ENCODE measurements at places on chromosomes 12 and 14.

GRCh38 chr12:123941624-123942237 is 30.9 kb downstream of the CCDC92 start:
- DNase-seq = peak; percentile 6

- peak; percentile 39 for DNase-seq
These were observed 46.9 kb upstream of the MDM1 start for GRCh38 chr12:68378872-68379606.

- no peak for DNase-seq
These were observed 6.8 kb upstream of the ATG14 start for GRCh38 chr14:55418411-55418810.

DNA sequence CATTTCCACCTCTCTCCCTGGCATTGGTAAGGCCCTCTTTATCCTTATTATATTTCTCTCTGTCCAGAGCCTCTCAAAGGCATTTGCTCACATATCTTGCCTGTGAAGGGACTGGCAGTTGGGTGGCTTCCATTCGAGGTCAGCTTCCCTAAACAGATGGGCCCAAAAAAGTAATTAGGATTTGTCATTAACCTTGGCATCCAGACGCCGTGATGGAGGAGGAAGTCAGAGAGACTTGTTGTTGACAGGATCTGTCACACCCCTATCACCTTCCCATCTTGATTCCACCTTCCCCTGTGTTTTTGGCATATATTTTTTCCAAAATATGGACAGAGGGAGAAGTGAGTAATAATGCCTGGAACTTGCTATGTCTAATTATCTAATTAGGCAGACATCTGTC is 54.0 kb upstream of the OAS1 start:
- DNase-seq = no peak

GRCh38 chr12:103498990-103499389 is 3.2 kb upstream of the C12orf42 start:
- no peak for DNase-seq

DNA sequence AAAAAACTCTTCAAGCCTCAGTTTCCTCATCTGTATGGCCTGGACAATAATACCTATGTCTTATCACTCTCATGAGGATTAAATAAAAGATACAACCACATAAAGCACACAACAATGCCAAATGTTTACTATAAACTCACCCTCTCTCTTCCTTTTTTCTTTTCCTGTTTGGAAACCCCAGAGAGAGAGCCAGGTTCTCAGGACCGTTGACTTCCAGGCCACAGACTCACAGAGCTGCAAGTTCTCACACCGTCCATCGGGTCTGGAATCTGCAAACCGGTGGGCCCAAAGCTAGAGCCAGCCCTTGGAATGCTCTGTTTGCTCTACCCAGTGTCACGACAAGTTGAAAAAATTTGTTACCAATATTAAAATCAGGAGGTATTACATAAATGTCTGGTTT is 4.6 kb upstream of the CD4 start:
- DNase-seq = no peak

DNA sequence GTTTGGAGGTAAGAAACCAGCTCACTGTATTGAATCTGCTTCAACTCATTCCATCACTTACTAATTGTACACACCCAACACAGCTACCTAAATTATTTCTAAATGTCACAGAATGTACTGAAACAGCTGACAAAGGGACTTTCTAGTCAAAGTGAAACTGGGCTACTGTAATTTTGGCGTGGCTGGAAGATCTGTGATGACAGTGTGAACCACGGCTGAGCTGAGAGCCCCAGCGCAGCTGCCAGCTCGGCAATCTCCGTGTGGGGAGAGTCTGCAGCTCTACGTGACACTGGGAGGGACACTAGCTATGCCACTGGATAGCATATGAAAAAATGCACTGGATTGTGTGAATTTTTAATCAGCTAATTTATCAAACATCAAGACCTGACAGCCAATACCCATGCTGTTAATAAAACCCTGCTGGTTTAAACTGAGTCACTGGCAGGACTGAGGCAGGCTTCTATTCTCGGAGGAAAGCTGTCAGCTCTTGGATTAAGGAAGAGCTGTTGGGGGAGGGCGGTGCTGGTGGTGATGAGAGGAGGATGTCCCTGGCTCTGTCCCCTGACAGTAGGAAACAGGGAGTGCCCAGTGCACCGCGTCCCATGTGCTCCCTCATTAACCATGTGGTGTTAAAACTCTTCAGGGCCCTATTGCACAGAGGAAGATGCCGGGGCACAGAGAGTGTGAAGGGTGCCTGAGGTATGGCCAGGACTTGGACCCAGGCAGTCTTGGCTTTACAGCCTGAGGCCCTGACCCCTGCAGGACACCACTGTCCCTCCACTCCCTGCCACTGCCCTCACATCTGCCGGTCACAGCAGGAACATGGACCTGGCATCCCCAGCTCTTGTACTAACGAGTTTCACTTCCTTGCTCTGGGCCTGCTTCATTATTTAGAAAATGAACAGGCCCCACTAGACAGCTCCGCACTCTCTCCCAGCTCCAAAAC is 13.3 kb downstream of the SLC15A4 start:
- DNase-seq = peak; percentile 51

DNA sequence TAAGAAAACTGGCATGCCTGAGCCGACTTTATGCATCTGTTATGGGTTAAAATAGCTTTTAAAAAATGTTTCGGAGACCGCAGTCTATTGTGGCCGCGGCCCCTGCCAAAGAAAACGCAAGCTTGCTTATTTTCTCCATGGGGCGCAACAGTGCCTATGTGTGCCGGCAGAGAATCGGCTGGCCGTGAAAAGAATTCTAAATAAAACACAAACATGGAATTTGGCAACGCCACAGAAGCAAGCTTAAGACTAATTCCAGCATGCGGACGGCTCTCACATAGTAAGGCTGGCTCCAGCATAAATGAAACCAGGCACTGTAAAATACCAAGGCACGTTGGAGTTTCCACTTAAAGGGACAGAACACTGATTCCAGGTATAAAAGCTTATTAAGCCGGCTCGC is 56.7 kb downstream of the BCL11B start:
- DNase-seq = peak; percentile 96

GRCh38 chr14:72023128-72024042 is 91.2 kb downstream of the RGS6 start:
- DNase-seq = no peak

DNA sequence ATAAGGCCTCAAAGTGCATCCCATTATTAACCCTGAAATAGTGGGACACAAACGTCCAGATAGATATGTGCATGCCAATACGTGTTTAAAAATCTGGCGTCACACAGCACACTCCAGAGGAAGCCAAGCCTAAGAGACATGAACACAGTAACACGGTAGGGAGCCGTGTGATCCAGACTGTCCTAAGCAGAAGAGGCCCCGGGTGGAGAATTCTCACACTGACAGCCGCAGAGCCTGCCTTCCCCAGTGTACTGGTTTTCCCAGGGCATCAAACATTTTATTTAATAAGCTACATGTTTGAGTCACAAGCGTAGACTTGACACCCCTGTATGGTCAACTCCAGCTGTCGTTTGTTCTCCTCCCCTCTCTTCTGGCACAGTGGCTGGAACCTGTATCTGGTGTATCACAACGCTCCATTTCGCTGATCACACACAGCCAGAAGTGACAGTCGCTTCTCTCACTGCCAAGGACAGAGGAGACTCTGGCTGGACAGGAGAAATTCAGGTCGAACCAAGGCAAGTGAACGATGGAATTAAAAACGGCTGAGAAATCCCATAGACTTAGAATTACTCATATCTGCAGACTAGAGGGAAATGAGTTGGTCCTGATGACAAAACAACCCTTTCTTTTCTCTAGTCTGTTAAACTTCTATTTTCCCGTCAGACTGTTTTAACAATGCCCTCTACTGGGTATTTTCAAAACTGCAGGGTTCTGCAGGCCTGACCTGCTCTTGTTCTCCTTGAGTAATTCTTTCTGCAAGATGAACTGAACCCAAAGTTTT is 359.9 kb downstream of the RGS6 start:
- DNase-seq = peak; percentile 40

DNA sequence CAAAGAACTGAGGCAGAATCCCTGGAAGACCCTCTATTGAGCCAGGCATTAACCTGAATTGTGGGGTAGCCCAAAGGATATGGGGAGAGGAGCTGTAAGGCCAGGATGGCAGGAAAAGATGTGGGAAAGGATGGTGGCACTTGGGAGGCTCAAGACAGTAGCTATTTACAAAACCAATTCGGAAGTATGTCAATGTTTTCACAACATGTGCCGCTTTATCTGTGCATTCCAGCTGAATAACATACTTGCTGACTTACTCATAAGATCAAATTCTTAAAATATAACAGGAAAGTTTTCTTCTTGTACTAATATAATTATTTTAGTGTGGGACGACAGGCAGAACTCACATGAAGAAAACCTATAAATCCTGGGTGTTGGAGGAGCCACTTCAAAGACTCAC is 10.6 kb downstream of the BBS10 start:
- peak; percentile 78 for DNase-seq

GRCh38 chr14:106185837-106186233 is 659.5 kb downstream of the TMEM121 start:
- DNase-seq = no peak

- DNase-seq = no peak
These were observed 18.9 kb downstream of the KRT80 start for GRCh38 chr12:52172956-52173355.

- no peak for DNase-seq
These were observed 29.8 kb downstream of the KCNA1 start for GRCh38 chr12:4939418-4940023.

GRCh38 chr12:6333029-6333428 is 8.8 kb downstream of the TNFRSF1A start:
- DNase-seq = no peak

- no peak for DNase-seq
These were observed 59.0 kb downstream of the FERMT2 start for GRCh38 chr14:52891800-52892199.

DNA sequence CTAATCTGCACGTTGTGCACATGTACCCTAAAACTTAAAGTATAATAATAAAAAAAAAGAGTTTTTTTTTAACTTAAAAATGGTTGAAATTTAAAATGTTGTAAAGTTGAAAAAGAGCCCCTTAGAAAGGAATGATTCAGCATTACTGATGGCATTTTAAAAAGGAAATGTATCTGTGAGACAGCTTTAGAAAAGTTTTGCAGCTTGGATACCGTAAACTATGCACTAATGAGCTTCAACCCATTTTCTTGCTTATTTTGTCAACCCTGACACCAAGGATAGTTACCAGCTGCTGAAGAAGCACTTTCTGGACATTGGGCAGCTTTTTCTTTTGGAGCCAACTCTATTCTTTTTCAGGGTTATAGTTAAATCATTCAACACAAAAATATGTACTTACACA is 4.3 kb downstream of the BICD1 start:
- DNase-seq = peak; percentile 29

DNA sequence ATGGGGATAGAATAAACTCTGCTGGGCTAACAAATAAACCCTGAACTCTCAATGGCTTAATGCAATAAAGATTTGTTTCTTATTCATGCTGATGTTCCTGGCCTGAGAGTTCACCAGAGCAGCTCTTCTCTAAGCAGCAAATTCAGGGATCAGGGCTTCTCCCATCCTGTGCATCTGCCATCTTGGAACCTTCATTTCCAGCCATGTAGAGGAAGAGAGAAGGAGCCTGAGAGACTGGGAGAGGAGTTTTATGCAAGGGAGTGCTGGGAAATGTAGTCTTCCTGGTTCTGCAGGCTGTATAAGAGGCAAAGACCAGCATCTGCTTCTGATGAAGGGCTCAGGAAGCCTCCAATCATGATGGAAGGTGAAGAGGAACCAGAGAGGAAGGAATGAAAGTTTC is 20.6 kb upstream of the APOLD1 start:
- DNase-seq = no peak

GRCh38 chr14:74653386-74654138 is 41.5 kb upstream of the LTBP2 start:
- peak; percentile 85 for DNase-seq

- DNase-seq = no peak
These were observed 54.8 kb upstream of the TTC7B start for GRCh38 chr14:90870950-90871604.

- DNase-seq = no peak
These were observed 10.4 kb upstream of the FBLN5 start for GRCh38 chr14:91957876-91958313.

DNA sequence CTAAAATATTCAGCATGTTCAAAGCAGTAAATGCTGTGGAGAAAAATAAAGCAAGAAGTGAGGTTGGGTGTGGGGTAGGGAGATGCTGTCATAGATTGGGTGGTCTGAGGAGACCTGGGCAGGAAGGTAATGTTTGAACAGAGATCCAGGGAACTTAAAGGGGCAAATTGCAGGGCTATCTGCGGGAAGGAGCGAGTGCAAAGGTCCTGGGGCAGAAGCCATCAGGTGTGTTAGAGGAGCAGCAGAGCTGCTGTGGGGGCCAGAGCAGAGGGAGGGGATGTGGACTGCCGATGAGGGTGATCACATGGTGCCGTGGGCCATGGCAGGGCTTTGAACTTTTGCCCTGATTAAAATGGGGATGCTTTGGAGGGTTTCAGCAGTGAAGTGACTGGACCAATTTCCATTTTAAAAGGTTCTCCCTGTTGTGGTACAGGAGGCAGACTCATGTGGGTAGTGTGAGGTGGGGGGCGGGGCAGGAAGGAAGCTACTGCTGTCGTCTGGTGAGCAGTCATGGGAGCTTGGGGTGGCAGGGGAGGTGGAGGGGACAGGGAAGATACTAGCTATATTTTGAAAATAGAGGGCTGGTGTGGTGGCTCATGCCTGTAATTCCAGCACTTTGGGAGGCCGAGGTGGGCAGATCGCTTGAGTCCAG is 145.0 kb downstream of the AACS start:
- no peak for DNase-seq

DNA sequence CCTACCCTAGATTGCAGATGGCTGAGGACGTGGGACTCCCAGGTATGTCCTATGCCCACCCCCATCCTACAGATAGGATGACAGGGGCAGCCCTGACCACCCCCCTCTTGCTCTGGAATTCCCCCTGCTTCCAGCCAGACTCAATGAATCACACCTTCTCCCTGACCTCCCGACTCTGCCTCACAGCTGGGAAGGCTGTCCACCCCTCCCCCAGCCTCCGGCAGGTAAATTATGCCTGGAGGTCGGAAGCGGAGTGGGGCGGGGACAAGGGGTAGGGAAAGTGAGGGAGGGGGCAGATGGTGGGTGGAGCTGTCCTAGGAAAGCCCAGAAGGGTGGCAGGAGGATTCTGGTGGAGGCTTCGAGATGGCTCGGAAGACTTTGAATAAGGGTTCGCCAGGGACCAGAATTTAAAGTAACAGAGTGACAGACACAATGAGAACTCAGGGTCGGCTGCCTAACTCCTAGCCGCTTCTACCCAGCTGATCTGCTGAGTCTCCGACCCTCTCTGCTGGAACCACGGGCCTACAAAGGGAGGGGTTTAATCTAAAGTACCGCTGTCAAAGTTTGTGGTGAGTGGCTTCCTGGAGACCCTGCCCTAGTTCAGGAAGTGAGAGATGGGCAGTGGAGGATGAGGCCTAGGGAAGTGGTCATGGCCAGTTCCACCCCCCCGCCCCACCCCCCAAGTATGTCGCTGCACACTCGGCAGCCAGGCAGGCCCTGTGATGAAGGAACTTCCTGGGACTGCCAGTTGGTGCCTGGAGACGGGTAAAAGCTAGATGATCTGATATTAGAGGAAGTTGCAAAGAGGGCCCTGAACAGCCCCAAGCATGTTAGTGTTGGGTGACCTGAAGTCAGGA is 4.2 kb downstream of the PLEKHG3 start:
- DNase-seq = no peak

GRCh38 chr12:25364529-25365339 is 114.0 kb upstream of the KRAS start:
- DNase-seq = no peak
